OCI-LY7 (cell line): ENCODE measurements at places on chromosomes 11 and 22. TPM values are rescaled to one million over a fixed set of nuclear protein-coding genes. Genes with fewer than 3 reads are reported as not detected.

DERL3 gene
- 52.1 and 64.1 TPM in 2 replicates for total RNA-seq

GRCh38 chr22:31776231-31776630, 22.4 kb downstream of the DEPDC5 start:
- DNase-seq = no peak

OR2D2 gene
- total RNA-seq = 3.2 and 3.3 TPM in 2 replicates

TTC9C gene
- 70.2 and 75.1 TPM in 2 replicates for total RNA-seq

- peak; percentile 50 for DNase-seq
Observed at GRCh38 chr11:94183886-94184264, 55.2 kb downstream of the PANX1 start.
